Stimulated activated effector memory CD8-positive, alpha-beta T cell treated with anti-CD3 and anti-CD28 coated beads, Interleukin-12 subunit alpha, Interleukin-12 subunit beta, amount 100 ng/mL, for 72 hours (primary cell): ENCODE measurements at places on chromosomes 11 and 22.

- DNase-seq: peak; percentile 10
Observed at GRCh38 chr22:47918276-47918921, 1155.9 kb downstream of the TBC1D22A start.

- peak; percentile 65 for DNase-seq
Observed at GRCh38 chr22:38412435-38413084, 42.4 kb downstream of the KCNJ4 start.

GRCh38 chr11:66072081-66072480 lies 2.0 kb downstream of the PACS1 start:
- DNase-seq: peak; percentile 48

GRCh38 chr11:40998920-40999319 lies 460.5 kb downstream of the LRRC4C start:
- DNase-seq: no peak

GRCh38 chr11:32436751-32437494 lies 1.6 kb upstream of the WT1 start:
- DNase-seq: no peak

DNA sequence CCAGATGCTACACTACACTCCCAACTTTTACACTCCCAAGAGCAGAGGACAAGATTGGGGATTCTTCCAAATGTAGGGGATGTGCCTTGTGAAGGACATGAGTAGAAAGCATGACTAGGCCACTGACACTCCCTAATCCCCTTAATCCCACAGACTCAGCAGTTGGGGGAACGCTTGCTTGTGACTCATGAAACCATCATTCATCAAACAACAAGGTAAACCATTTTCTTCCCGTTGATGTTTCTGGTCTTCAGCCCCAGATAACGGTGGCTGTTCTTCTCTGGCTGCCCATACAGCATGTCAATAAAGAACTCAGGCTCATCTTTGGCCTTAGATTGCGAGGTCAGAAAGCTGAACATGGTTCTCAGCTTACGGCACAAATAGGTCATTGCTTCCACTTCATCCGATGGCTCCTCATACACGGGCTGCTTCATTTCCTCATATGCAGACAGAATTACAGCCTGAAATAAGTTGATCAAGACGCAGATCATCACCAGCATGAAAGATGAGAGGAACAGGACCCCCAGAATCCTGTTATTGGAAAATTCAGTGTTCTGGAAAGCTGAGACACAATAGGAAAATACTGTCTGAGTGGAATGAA lies 6.4 kb upstream of the CDPF1 start:
- no peak for DNase-seq

DNA sequence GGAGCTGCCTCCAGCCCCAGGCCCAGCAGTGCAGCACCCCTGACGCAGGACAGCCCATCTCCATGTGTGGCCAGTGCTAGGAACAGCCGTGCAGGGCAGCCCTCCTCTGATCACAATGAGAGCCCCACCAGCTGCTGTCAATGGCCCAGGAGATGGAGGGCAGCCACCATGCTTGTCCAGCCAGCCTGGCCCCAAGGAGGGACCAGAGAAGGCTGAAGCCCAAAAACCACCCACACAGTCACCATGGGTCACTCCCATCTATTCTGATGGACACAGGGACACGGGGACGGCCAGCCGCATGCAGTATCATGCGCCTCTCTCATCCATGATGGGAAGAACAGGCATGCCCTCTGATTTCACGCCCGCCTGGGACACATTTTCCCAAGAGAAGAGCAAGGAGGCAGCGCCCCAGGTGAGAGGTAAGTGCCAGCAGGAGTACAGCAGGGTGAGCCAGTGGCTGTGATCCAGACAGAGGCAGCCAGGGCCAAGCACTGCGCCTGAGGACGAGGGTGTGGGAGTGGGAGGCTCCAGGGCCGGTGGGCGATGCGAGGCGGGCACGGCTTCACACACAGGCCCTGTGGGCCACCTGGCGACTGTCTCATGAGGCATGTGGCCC lies 33.6 kb upstream of the GNB1L start:
- no peak for DNase-seq

DNA sequence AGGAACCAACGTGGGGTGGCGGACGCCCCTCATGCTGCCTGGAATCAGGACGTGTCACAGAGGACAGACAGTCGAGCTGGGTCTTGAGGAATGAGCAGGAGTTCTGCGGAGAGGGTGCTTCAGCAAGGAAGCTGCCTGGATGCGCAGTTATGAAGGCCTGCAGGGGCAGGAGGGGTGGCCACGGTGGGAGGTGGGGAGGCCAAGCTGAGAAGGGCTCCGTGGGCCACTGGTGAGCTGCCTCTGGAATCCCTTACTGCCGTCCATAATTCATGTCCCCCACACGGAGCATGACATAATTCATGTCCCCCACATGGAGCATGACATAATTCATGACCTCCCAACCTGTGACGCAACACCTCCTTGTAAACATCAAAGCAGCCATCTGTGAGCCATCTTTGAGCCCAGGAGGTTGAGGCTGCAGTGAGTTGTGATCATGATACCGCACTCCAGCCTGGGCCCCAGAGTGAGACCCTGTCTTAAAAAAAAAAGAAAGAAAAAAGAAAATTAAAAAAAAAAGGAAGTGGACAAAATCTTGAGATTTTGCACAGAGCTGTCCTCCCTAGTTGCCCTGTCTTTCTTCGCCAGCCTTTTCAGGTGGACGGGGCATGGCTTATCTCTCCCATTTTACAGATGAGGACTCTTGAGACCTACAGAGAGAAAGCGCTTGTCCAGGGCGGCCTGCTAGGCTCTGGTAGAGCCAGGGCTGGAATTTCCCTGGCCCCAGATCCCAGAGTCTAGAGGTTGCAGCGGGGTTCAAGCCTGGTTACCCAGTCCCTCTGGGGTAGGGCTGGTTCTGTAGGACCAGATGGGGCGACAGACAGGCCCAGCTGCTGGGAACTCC lies 24.3 kb upstream of the PICK1 start:
- no peak for DNase-seq

DNA sequence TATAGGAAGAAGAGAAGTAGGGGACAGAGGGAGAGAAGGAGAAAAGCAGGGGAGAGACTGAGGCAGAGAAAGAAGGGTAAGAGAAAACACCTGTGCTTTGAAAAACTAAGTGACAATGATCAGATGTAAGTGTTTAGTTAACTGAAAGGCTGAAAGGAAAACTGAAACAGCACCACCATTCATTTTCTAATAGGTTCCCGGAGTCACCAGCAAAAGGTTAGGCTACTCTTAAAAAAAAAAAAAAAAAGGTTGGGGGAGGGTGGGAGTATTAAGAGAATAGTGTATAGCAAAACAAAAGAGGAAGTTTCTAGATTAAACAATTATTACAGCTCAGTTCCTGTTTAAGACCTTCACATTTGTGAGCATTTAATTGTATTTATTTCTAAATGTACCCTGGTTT lies 113.8 kb downstream of the CADM1 start:
- no peak for DNase-seq
